Activated T-helper 17 cell treated with anti-CD3 and anti-CD28 coated beads, Interleukin-2, amount 50 U/mL, for 72 hours (primary cell): ENCODE measurements at places on chromosomes 2 and 18. TPM values are rescaled to one million over a fixed set of nuclear protein-coding genes. Genes with fewer than 3 reads are reported as not detected.

CELF4 gene
- not detected for total RNA-seq

SERPINB10 gene
- total RNA-seq, result not detected

RGPD8 gene
- total RNA-seq, result 6.1 TPM

GPR35 gene
- 4.4 TPM for total RNA-seq

CYS1 gene
- not detected for total RNA-seq

LYG2 gene
- total RNA-seq, result not detected

CLIP4 gene
- 24.5 TPM for total RNA-seq

MEMO1 gene
- 44.8 TPM for total RNA-seq

SCN1A gene
- not detected for total RNA-seq

GALR1 gene
- not detected for total RNA-seq

SULT1C2 gene
- total RNA-seq, result not detected

WDR33 gene
- total RNA-seq, result 80.3 TPM

MATN3 gene
- not detected for total RNA-seq

SERPINB3 gene
- total RNA-seq, result not detected

DPYSL5 gene
- not detected for total RNA-seq

ACP1 gene
- total RNA-seq, result 116 TPM

POMC gene
- 5.2 TPM for total RNA-seq

TRAPPC8 gene
- 30.6 TPM for total RNA-seq

AQP12A gene
- total RNA-seq, result not detected

IL1R1 gene
- total RNA-seq, result 68.1 TPM

VWC2L gene
- total RNA-seq, result not detected

KCTD18 gene
- total RNA-seq, result 10.8 TPM

CPO gene
- total RNA-seq, result not detected

DOK6 gene
- total RNA-seq, result not detected

INHBB gene
- not detected for total RNA-seq

PJVK gene
- total RNA-seq, result 2.3 TPM

ASIC4 gene
- total RNA-seq, result 0.56 TPM

LIPG gene
- not detected for total RNA-seq
